ENCODE measurements at places on chromosomes 3 and 15.

DNA sequence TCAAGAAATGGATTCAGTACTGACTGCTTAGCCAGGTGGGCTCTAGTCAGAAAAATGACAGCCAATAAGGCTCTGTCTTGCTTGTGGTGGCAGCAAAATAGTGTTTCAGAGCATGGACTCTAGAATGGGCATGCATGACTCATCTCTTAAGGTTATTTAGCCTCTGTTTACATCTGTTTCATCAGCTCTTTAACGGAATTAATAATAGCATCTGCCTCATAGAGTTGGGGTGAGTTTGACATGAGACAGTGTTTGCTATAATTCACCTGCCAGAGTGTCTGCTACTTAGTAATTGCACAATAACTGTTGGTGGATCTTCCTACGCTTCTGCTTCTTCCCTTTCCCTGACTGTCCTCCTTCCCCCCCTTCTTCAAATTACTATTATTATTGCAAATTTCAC, 350.4 kb upstream of the SEMA6D start:
- DNase-seq, result no peak

DNA sequence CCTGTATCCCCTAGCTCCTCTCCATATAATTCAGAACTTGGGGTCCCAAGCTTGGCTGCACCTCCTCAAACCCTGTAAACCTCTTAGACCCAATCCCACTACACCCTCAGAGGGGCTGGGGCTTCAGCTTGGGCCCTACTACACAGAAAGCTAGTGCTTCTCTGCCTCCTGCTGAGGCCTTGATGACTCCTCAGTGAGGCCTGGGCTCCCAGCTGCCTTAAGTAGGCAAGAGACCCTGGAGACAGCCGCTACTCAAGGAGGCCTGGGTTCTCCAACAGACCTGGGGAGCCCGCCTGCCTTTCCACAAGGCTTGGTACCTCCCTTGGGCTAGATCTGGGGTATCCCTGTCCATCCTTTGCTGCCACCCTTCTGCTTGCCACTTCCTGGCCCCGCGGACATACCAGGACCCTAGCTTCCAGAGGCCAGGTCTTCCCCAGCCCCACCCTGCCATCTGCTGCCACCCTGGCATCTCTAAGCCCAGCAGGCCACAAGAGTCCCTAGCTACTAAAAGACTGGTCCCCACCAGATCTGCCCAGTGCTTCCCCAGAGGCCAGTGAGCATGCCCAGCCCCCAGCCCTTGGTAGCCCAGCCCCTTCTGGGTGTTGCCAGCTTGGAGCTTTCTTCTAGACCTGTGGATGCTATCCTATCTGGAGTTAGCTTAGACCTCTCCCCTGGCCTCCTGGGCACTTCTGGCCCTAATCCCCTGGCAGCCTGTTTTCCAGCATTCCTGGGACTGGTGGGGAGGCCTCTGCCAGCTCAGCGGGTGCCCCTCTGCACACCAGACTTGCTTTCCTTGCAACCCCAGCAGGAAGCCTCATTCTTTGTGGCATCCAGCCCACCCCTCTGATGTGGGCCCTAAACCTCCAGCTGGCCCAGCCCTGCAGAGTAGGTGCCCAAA, 13.7 kb downstream of the C15orf39 start:
- DNase-seq, result no peak

DNA sequence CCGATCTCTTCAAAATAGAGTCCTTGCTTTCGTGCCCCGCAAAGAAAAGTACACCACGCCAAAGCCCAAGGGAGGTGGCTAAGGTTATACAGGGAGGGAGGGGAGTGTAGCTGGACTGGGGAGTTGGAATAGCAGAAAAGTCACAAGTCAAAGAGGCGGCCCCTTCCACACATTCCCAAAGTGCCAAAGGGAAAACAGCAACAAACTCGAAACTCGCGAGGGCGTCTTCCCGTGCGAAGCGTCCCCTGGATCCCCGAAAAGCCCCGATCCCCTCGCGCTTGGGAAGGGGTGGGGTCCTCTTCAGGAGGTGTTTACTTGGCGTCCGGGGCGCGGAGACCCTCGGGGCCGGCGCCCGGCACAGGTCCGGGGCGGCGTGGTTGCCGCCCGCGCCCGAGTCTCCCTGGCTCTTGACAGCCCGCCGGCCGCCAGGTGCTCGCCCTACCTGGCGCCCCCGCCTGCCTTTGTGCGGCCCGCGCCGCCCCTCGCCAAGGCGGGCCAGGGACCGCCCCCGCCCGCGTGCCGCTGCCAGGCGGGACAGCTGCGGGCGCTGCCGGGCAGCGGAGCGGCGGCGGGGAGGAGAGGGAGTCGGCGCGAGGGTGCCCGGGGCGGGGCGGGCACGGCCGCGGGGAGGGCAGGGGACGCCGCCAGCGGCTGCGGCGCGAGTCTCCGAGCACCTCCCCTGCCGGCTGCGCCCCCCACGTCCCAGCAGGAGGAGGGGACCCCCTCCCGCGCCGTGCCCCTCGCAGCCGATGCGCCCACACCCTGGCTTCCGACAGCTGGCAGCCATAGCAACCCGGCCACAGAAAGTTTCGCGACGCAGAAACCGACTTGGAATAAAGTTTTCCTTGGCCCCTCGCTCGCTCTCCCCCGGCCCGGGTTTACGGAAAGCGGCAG, 966 bp downstream of the MYO1E start:
- peak; percentile 21 for DNase-seq

- DNase-seq, result no peak
These were observed 9.0 kb upstream of the GSK3B start for GRCh38 chr3:120103276-120103675.

GRCh38 chr3:138640537-138640936, 32.0 kb downstream of the FAIM start:
- DNase-seq, result no peak

- no peak for DNase-seq
These were observed 111.0 kb downstream of the TPRG1 start for GRCh38 chr3:189282741-189283140.

- DNase-seq, result no peak
These were observed 36.3 kb upstream of the MEIS2 start for GRCh38 chr15:37136666-37137065.

DNA sequence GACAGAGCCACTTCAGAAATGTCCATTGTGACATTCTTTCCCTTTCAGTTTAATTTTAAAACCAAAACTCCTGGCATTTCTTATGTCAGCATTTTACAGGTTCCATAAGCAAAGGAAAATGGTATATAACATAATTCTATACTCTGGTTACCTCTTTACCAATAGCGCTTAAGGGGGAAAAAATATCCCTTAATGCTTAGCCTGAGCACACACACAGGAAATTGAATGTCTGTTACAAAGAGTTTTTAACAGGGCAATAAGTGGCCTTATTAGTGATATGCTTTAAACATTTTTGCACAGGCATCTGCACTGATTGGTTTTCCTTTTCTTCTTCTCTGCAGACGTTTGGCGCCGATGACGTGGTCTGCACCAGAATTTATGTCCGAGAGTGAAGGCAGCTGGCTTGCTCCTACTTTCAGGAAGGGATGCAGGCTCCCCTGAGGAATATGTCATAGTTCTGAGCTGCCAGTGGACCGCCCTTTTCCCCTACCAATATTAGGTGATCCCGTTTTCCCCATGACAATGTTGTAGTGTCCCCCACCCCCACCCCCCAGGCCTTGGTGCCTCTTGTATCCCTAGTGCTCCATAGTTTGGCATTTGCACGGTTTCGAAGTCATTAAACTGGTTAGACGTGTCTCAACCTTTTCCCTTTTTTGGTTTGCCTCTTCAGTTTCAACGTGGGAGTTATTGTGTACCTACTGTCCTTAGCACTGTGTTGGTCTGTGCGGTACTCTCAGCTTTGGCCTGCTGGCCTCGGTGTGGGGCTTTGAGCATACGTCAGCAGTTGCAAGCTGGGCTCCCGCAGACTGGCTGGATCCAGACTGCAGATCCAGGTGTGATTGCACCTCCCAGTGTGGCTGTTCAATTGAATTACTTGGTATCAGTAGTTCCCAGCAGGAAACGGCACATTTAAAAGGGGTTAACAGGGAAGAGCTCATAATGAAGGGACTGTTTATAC, 7.7 kb downstream of the CRABP1 start:
- DNase-seq, result no peak

- no peak for DNase-seq
These were observed 1.8 kb downstream of the ZBTB38 start for GRCh38 chr3:141370065-141370533.

DNA sequence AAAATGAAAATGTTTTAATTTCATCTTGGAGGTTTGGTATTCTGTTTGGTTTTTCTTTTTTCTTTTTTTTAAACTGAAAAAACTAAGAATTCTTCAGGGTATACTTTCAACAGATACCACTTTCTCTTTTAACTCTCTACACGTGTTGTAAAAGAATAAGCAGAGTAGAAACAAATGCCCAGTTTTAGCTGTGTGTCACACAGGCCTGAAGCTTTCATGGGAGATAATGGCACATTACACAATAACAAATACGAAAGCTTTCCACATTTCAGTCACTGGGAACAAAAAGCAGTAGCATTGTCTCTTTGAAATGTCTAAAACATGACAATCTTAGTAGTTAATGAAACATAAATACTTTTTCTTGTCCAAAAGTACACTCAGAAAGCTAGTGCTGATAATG, 818.5 kb downstream of the TBL1XR1 start:
- DNase-seq, result no peak

GRCh38 chr3:195441051-195441450, 1.8 kb downstream of the ACAP2 start:
- no peak for DNase-seq

DNA sequence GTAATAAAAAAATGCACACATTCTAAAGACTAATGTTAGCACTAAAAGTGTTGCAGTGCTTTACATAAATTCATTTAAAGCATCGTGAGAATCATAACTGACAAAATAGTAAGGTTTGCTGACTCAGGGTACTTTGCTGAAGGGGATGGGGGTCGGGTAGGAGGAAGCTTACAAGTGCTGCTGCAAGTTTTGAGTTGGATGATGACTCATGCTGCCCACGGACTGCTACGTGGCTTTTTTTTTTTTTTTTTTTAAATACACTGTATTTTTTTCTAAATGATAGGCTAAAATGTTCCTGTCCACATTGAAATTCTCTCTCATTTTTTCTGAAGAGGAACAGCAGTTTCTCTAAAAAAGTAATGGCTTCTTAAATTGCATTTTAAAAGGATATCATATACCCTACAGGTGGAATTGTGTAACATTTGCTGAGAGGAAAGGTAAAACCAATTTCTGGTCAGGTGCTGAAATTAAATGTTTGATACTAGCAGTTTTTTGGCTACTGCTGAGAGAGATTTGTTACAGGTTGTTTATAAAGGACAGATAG, 2.2 kb downstream of the MAPK6 start:
- DNase-seq, result peak; percentile 38

DNA sequence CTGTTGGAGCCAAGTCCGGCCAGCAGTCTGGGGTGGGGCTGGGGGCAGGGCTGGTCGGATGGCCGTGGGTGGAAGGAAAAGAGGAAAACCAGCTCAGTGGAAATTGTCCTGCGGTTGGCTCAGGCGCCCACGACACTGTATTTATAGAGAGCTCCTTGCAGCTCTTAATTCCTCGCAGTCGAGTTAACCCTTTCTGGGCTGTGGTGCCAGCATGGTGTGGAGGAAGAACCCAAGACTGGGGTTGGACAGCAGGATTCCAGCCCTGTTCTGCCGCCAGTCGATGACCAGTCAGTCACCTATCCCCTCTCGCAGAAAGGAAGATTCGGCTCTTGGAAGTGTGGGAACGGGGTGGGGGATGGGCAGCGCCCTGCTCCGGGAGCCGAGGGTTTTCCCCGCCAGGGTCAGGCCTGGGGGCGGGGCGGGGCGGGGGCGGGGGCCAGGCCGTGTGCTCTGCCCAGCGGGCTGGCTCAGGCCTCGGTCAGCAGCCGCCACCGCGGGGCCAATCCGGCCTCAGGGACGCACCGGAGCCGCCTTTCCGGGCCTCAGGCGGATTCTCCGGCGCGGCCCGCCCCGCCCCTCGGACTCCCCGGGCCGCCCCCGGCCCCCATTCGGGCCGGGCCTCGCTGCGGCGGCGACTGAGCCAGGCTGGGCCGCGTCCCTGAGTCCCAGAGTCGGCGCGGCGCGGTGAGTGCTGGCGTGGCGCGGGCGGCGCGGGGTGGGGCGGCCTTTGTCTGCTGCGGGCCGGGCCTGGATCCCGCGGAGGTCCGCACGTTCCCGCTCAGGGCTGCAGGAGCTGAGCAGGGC, at the start of gene CD276:
CD276 (plus strand) TSS at position 607 of the 804 bp plus-strand sequence. CDS start 15,257 bp downstream, outside the sequence.
- no peak for DNase-seq

DNA sequence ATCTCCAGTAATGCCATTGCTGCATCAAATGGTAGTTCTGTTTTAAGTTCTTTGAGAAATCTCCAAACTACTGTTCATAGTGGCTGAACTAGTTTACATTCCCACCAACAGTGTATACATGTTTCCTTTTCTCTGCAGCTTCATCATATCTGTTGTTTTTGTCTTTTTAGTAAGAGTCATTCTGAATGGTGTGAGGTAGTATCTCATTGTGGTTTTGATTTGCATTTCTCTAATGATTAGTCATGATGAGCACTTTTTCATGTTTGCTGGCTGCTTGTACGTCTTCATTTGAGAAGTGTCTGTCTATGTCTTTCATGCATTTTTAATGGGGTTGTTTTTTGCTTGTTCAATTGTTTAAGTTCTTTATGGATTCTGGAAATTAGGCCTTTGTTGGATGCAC, 10.2 kb upstream of the GCSAM start:
- DNase-seq, result no peak

GRCh38 chr3:167872941-167873340, 137.4 kb downstream of the SERPINI1 start:
- DNase-seq, result no peak

GRCh38 chr3:21152555-21152954, 598.5 kb downstream of the ZNF385D start:
- no peak for DNase-seq

DNA sequence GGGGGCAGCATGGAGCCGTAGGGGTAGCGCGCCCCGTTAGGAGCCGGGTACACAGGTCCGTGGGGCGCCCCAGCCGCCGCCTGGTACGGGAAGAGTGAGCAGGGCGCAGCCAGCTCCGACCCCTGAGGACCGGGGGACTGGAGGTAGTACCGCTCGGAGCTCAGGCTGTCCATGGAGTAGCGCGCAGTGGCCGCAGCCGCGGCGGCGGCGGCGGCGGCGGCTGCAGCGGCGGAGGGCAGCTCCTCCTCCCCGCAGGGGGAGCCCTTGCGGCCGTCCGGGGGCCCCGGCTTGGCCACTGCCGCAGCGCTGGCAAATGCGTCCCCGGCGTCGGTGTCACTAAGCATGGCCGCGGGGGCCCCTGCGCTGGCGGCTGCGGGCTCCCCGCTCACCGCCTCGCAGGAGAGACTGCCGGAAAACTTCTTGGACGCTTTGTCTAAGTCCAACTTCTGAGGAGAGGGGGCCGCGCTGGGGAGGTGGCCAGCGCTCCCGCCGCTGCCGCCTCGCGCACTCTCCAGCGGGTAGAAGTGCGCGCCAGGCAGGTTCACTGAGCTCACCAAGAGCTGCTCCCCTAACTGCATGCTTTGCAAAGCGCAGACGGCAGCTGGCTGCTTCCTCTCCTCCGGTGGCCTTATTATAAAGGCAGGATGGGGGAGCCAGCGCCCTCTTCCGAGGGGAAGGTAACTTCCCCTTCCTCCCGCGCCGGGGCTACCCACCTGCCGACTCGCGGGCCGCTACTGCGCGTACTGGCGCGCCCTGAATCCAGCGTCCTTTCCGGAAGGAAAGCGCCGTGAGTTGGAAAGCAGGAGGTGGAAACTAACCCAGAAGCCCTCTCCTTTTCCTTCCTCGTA, at the start of gene EOMES:
EOMES (minus strand) TSS at position 607 of the 848 bp plus-strand sequence; CDS start at position 578, 29 bp downstream.
- peak; percentile 63 for DNase-seq

DNA sequence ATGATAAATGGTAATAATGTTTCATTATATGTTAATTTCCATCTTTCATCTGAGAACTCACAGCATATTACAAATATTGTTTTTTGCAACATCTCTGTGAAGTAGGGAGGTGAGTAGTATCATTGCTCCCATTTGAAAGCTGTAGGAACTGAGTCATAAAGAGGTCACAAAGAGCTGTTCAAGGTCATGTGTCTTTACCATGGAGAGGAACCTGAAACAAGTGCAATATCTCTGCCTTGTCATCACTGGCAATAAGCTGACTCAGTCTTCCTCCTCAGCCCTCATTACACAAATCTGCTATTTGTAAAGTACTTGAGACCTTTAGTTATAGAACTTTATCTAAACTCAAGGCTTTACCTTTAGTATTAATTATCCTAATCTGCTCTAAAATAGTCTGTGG, 4.4 kb upstream of the ATP13A4 start:
- no peak for DNase-seq
